ENCODE measurements at places on chromosomes 3 and 15.

DNA sequence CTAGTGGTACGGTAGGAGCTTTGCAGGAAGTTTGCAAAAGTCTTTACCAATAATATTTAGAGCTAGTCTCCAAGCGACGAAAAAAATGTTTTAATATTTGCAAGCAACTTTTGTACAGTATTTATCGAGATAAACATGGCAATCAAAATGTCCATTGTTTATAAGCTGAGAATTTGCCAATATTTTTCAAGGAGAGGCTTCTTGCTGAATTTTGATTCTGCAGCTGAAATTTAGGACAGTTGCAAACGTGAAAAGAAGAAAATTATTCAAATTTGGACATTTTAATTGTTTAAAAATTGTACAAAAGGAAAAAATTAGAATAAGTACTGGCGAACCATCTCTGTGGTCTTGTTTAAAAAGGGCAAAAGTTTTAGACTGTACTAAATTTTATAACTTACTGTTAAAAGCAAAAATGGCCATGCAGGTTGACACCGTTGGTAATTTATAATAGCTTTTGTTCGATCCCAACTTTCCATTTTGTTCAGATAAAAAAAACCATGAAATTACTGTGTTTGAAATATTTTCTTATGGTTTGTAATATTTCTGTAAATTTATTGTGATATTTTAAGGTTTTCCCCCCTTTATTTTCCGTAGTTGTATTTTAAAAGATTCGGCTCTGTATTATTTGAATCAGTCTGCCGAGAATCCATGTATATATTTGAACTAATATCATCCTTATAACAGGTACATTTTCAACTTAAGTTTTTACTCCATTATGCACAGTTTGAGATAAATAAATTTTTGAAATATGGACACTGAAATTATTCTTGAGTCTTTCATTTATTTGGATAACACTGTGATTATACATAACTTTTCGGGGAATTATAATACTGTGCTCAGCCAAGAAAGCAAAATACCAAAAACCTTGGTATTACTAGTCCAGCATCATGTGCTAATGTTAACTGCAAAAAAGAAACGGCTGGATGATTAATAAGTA is 2.2 kb downstream of the SOX2 start:
- DNase-seq, result no peak

GRCh38 chr3:122824465-122825381 is 29.9 kb downstream of the SLC49A4 start:
- no peak for DNase-seq

GRCh38 chr3:160643994-160644393 is 33.0 kb upstream of the ARL14 start:
- no peak for DNase-seq

- no peak for DNase-seq
Observed at GRCh38 chr3:39086144-39086543, 21.3 kb downstream of the GORASP1 start.

GRCh38 chr15:68843425-68844311 is 23.0 kb upstream of the ANP32A start:
- DNase-seq, result no peak

DNA sequence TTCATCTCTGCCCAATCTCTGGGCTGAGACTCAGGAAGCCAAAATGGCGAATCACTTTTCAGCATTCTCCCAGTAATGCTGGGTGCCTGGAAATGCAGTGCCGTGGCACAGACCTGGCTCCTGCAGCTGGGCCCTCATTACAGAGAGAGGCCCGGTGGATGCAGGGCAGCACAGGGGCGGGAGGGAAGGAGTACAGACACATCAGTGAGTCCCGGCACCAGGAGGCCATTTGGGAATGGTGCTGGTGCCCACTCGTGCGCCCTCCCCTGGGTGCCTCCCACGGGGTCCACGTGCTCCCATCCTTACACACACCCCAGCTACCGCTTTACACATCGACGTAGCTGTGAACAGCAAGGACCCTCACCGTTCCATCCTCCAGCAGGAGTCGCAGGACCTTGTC is 13.2 kb downstream of the MYO5C start:
- no peak for DNase-seq

DNA sequence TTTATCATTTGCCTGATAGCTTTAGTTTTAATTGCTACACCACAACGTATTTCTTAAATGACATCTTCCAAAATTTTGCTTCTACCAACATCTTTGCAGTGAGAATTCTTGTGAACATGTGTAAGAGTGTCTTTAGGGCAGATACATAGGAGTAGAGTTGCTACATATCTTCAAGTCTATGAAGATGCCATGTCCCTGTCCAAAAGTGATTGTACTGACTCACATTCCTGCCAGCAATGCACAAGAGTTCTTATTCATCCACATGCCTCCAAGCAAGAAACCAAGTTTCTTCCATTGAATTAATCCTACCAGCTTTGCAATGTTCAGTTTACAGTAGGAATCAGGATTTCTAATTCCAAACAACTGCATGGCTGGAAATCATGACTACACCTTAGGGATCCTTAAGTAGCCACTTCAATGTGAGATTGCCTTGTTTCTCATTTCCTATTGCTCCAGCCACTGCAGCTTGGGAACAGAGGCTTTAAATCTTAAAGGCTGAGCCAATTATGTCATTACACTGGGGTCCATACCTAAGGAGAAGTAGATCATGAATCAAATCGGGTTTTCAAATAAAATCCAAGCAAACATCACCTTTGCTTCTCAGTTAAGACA is 44.5 kb downstream of the BCL2L10 start:
- DNase-seq, result no peak

Data from stimulated activated CD8-positive, alpha-beta memory T cell treated with anti-CD3 and anti-CD28 coated beads, Interleukin-7, amount 100 ng/mL, for 1 hour (primary cell).